ENCODE measurements at places on chromosomes 2 and 18.

- no peak overlapping the region for H3K4me3 ChIP-seq
- no peak for DNase-seq
- peaks cover 19% of the 10 kb centered on the region for H3K4me1 ChIP-seq
- no peak overlapping the region for H3K27ac ChIP-seq
Measured at GRCh38 chr18:44917216-44918141, 236.8 kb downstream of the SETBP1 start.

GRCh38 chr2:219123356-219124135, 37.1 kb downstream of the NHEJ1 start:
- H3K27me3 ChIP-seq: no peaks in the 10 kb centered on the region
- peak overlapping the region; percentile 3 for H3K4me3 ChIP-seq
- H3K27ac ChIP-seq: peak overlapping the region; percentile 86
- DNase-seq: no peak
- H3K36me3 ChIP-seq: peaks cover 6% of the 10 kb centered on the region
- peaks cover 51% of the 10 kb centered on the region for H3K4me1 ChIP-seq

GRCh38 chr2:50746526-50746925, 285.4 kb downstream of the NRXN1 start:
- no peaks in the 10 kb centered on the region for H3K36me3 ChIP-seq
- H3K4me1 ChIP-seq: no peaks in the 10 kb centered on the region
- no peak overlapping the region for H3K4me3 ChIP-seq
- DNase-seq: no peak
- no peaks in the 10 kb centered on the region for H3K27me3 ChIP-seq
- H3K27ac ChIP-seq: no peak overlapping the region

- peaks cover 3% of the 10 kb centered on the region for H3K4me1 ChIP-seq
- no peak overlapping the region for H3K27ac ChIP-seq
- no peak overlapping the region for H3K4me3 ChIP-seq
- no peaks in the 10 kb centered on the region for H3K36me3 ChIP-seq
- DNase-seq: no peak
- H3K27me3 ChIP-seq: peaks cover 16% of the 10 kb centered on the region
Measured at GRCh38 chr18:5457462-5457957, 86.3 kb downstream of the EPB41L3 start.

DNA sequence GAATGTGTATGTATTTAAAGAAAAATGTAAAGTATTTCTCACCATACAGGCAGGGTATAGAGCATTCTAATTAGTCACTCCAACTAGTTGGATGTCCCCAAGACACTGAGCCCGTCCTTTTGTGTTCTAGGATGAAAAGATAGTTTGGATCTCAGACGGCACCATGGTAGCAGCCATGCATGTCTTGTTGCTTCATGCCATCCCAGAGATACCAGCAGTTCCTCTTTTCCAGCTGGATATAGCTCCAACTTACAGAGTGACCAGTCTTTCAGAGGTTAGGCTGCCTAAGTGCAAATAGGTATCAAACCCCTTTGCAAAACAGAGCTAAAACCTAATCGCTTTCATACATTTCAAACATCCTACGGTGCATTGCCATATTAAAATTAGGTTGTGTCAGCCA, 275.3 kb downstream of the MTX2 start:
- no peaks in the 10 kb centered on the region for H3K4me1 ChIP-seq
- no peaks in the 10 kb centered on the region for H3K36me3 ChIP-seq
- no peak for DNase-seq
- H3K4me3 ChIP-seq: no peak overlapping the region
- H3K27ac ChIP-seq: no peak overlapping the region
- H3K27me3 ChIP-seq: peaks cover 30% of the 10 kb centered on the region
